ENCODE measurements at places on chromosomes 3 and 15.

- no peak for DNase-seq
Observed at GRCh38 chr15:37009288-37009687, 91.1 kb downstream of the MEIS2 start.

DNA sequence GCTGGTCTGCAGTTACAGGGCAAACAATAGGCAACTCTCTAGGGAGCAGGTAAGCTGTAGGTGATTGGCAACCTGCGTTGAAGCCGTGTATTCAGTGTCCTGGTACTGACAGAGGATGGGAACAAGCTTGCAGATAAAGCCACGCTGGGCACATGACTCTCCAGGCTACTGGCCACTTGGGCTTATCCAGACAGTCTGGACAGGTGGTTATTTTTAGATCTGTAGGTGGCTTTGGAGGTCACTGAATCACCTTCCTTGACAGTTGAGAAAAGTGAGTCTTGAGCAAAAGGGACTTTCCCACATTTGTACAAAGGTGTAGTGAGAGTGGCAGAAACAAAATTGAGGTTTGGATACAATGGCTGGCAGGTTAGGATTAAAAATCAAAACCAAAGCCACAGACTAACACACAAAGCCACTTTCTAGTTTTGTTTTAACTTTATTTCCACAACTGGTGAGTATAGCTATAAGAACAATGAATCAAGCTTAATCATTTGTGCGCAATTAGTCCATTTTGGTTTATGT lies 22.3 kb upstream of the IL1RAP start:
- no peak for DNase-seq

DNA sequence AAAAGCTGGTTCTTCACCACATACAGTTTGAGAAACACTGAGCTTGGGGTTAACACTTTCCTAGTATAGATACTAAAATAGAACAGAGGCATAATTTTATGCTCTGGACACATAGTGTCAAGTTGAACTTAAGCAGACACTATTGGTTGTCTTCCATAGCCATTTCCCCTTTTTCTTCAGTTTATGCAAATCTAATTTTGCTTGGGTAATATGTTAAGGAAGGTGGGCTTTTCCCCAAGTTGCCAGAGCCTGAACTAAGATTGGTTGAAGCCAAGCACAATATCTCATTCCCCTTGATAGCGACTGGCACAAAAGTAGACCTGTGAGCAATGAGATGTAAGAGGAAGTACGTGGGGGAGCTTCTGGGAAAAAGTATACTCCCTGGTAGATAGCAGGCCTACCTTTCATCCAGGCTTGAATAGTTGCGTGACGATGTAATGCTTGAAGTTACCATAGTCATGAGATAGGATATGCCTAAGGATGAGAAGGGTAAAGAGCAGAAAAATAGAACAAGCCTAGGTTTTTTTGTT lies 4.5 kb upstream of the POPDC2 start:
- DNase-seq = no peak

- no peak for DNase-seq
Observed at GRCh38 chr3:110352841-110353604, 718.6 kb upstream of the NECTIN3 start.

- DNase-seq = no peak
Observed at GRCh38 chr15:25175033-25175788, 220.4 kb downstream of the SNRPN start.

DNA sequence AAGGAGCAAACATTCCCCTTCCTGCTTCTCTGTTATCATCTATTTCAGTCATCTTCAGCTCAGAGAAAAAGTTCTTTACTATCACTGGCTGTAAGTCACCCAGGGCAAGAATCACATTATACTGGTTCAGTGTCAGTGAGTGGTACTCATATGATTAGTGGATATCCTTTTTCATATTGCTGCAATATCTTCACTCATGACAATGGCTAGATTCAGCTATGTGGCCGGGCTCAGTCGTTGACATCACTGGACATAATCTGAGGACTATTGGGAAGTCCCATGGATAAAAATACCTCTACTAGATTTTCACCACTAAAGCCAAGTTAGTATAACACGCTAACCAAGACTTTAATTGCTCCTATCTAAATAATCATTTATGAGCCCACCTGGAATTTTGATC lies 91.3 kb upstream of the UBE2E2 start:
- DNase-seq = no peak

GRCh38 chr3:16545413-16546185 lies 32.1 kb upstream of the RFTN1 start:
- DNase-seq = no peak

- no peak for DNase-seq
Observed at GRCh38 chr3:184323696-184324095, 9.3 kb downstream of the EIF4G1 start.

DNA sequence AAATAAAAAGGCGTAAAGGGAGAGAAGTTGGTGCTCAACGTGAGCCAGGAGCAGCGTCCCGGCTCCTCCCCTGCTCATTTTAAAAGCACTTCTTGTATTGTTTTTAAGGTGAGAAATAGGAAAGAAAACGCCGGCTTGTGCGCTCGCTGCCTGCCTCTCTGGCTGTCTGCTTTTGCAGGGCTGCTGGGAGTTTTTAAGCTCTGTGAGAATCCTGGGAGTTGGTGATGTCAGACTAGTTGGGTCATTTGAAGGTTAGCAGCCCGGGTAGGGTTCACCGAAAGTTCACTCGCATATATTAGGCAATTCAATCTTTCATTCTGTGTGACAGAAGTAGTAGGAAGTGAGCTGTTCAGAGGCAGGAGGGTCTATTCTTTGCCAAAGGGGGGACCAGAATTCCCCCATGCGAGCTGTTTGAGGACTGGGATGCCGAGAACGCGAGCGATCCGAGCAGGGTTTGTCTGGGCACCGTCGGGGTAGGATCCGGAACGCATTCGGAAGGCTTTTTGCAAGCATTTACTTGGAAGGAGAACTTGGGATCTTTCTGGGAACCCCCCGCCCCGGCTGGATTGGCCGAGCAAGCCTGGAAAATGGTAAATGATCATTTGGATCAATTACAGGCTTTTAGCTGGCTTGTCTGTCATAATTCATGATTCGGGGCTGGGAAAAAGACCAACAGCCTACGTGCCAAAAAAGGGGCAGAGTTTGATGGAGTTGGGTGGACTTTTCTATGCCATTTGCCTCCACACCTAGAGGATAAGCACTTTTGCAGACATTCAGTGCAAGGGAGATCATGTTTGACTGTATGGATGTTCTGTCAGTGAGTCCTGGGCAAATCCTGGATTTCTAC lies at the start of gene RARB:
Gene RARB, plus strand, starts transcription at position 322 of the 847 bp plus-strand sequence. Its CDS starts 469 bp downstream, at position 791.
- no peak for DNase-seq

DNA sequence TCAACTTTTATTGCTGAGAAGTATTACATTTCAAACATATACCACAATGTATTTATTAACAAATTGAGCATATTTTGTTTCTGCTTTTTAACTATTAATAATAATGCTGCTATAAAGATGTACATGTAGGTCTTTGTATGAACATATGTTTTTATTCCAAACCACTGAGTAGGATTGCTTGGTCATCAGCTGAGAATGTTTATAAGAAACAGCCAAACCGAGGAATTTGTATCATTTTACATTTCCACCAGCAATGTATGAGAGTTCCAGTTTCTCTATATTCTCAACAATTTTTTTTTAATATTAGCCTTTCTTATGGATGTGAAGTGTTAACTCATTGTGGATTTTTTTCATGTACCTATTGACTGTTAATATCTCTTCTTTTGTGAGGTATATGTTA lies 119.5 kb upstream of the MDFIC2 start:
- DNase-seq = no peak

GRCh38 chr3:100107221-100107814 lies 7.0 kb downstream of the FILIP1L start:
- no peak for DNase-seq

- no peak for DNase-seq
Observed at GRCh38 chr3:94961423-94962100, 898.7 kb downstream of the NSUN3 start.

DNA sequence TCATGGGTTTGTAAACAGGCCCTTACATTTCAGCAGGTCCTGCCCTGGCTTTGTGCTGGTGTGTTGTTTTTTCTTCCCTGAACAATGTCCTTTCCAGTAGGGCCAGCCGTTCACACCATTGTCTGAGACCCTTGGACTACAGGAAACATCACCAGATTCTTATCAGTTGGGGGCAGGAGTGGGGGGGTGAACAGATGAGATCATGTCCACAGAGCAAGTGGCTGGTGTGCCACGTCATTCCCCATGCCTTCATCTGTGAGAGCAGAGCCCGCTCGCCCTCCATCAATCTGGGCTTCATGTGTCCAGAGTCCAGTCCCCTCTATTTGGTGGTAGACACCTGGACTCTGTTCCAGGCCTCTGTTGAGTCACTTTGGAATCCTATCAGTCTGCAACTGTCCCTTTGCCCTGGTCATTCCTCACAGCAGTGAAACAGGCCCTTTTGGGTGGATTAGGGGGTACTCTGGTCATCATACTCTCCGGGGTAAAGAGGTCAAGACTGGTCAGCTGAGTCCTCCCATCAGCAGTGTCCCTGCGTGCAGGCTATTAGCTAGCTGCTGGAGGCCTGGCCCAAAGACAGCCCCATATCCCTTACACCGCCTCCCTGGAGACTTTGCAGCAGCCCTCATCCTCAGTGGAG lies 15.0 kb downstream of the SEMA3G start:
- DNase-seq = no peak

- DNase-seq = no peak
Observed at GRCh38 chr3:183264268-183264667, 11.2 kb downstream of the B3GNT5 start.

GRCh38 chr3:99394831-99395778 lies 243.3 kb upstream of the COL8A1 start:
- no peak for DNase-seq

DNA sequence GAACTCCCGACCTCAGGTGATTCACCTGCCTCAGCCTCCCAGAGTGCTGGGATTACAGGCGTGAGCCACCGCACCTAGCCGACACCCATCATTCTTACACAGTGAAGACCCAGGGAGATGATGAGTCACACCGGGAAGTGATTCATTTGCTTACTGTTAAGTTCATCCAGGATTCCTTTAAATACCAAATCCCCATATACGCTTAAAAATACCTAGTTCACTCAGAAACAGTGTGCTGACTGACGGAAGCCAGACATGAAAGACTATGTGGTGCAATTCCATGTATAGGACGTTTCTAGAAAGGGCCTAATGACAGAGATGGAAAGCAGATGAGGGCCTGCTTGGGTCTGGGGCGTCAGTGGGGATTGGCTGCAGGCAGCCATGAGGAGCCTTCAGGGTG lies 75.2 kb downstream of the APBA2 start:
- no peak for DNase-seq

- DNase-seq = no peak
Observed at GRCh38 chr3:71873093-71873611, 88.2 kb upstream of the PROK2 start.

GRCh38 chr3:23055733-23056376 lies 147.3 kb upstream of the UBE2E2 start:
- DNase-seq = no peak

DNA sequence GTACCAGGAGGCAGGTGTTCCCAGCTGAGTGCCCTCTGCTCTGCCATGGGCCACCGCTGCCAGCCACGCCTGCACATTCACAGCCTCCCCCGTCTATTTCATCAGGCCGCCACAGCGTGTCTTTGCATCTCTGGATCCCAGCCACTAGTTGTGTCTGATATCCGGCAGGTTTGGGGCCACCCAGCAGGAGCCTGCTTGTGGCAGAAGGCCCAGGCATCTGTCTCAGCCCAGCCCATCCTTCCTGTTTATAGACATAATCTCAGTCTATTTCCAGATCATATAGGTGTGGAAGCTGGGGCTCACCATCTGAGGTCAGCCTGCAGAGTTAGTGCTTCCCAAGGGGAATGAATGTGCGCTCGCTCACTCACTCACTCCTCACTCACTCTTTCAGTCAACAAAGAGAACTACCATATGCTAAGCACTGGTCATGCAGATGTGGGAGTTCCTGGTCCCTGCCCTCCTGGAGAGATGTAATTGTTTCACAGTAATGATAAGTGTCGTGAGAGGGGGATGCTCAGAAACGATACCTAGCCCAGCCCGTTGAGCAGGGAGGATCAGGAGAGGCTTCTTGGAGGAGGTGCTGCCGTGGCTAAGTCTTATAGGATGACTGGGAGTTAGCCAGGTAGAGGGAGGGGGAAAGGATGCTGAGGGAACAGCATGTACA lies 60.6 kb downstream of the FGD5 start:
- DNase-seq = no peak

DNA sequence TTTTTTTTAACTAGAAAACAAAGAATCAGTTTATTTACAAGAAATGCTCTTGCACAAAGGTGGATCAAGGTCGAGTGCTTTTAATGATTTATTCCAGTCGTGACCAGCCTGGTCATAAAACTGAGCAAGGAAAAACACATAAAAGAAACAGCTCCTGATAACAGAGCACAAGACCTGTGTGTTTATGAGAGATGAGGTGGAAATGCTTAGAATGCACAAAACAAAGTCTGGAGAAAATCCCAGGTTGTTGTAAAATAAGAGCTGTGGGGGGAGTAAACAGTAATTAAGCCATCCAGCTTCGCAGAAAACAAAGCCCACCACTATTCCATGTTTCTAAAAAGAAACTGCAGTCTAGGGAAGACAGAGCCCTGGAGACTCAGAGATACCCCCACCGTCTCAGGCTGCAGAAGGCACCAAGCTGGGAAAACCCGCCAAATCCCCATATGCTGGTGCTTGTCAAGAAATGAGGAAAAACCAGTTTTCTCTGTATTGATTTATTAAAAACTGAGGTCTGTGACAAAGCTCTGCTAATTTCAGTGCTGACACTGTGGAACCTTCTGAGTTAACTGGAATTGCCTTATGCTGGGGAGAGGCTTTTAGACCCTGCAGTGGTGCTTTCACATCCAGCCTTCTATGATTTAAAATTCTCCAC lies 139.3 kb downstream of the ADAMTS17 start:
- DNase-seq = no peak

GRCh38 chr15:37394402-37395099 lies 294.2 kb upstream of the MEIS2 start:
- DNase-seq = no peak

DNA sequence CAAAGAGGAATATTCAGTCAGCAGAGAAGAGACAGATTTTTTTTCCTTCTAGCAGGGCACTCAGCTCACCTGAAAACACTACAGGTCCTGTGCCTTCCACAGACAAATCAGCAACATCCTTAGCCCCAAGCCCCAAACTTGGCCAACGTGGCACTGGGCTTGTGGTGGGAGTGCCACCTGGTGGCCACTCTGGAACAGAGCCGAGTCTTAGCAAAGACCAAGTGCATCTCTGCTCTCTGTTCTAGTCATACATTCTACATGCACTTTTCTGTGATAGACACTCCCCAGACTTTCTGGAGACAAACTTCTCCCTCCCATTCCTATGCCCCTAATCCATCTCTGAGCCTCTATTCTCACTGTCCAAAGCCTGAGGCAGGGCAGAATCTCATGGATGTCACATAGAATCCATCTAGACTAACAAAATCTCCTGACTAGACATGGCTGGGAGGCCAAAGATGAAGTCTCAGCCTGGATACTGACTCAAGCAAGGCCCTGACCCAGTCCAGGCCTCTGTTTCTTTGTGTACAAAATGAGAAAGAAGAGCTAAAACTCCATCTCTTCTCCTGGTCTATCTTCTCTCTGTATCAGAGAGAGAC lies 5.1 kb upstream of the SEMA7A start:
- DNase-seq = no peak

GRCh38 chr3:128231606-128232005 lies 78.3 kb downstream of the EEFSEC start:
- no peak for DNase-seq

GRCh38 chr3:11554236-11554610 lies 89.5 kb downstream of the VGLL4 start:
- no peak for DNase-seq
